ENCODE measurements at places on chromosomes 4 and X.

- DNase-seq = no peak
These were observed 384.2 kb downstream of the SH3BGRL start for GRCh38 chrX:81586096-81586495.

- no peak for DNase-seq
These were observed 345.2 kb upstream of the GRID2 start for GRCh38 chr4:91958596-91958995.

DNA sequence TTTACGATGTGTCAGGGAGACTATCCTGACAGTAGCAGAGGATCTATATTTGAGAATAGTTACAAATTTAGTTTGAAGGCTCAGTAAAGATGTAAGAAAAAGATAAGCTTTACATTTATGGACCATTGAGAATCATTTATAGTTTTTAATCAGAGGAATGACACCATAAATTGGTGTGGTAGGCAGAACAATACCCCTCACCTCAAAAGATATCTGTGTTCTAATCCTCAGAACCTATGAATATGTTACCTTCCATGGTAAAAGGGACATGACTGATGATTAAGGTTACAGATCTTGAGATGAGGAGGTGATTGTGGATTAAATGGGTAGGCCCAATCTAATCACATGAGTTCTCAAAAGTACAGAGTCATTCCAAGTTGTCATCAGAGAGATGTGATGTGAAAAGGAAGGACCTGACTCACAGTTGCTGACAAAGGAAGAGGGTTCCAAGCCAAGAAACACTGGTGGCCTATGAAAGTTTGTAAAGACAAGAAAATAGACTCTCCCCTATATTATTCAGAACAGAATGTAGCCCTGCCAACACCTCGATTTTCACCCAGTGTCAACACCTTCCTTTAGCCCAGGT lies 27.0 kb downstream of the EREG start:
- DNase-seq = no peak

- no peak for DNase-seq
These were observed 10.6 kb upstream of the BCOR start for GRCh38 chrX:40108162-40108958.
